ENCODE measurements at places on chromosomes 1 and 21.
A peak's percentile ranks its signal among the peaks of the same experiment; 100 is the strongest.

- peak; percentile 24 for DNase-seq
Observed at GRCh38 chr1:235601104-235601503, 48.5 kb downstream of the GNG4 start.

GRCh38 chr1:53737648-53738204, 1.2 kb downstream of the GLIS1 start:
- no peak for DNase-seq

- DNase-seq: no peak
Observed at GRCh38 chr1:109975718-109976117, 8.8 kb upstream of the AHCYL1 start.

DNA sequence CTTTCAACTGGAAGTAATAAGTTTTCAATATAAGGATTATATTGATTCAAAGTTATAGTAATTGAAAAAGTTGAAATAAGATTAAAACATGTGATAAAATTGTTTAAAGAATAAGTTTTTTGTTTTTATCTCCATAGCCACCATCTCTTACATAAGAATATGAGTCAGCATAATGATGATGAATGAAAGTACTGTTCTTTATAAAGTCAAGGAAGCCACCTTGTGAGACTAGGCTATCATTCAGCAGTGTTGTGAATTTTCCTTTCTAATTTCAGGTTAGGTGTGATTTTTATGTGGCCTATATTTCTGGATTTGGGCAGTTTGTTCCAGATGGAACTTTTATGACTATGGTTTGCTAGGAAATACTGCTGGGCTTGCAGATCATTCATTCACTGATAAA, 22.4 kb upstream of the ASB17 start:
- DNase-seq: no peak

DNA sequence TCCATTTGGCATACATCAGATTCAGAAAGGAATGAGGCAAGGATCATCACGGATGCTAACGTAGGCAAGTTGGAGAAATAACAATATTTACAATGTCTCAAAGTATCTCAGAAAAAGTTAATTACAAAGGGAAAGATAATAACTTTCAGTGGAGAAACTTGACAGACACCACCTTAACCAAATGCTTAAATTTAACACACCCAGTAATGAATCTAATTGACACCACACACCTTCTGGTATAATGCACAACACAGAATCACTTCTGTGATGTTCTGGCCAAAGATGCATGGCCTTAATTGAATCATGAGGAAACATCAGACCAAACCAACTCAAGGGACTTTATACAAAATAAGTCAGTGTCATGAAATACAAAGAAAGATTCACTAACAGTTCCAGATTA, 23.1 kb downstream of the USP48 start:
- DNase-seq: no peak

GRCh38 chr1:27536767-27537166, 46.8 kb upstream of the WASF2 start:
- no peak for DNase-seq

- no peak for DNase-seq
Observed at GRCh38 chr1:39646232-39647081, 7.0 kb upstream of the HEYL start.

- DNase-seq: no peak
Observed at GRCh38 chr1:213041443-213041842, 9.6 kb upstream of the RPS6KC1 start.

DNA sequence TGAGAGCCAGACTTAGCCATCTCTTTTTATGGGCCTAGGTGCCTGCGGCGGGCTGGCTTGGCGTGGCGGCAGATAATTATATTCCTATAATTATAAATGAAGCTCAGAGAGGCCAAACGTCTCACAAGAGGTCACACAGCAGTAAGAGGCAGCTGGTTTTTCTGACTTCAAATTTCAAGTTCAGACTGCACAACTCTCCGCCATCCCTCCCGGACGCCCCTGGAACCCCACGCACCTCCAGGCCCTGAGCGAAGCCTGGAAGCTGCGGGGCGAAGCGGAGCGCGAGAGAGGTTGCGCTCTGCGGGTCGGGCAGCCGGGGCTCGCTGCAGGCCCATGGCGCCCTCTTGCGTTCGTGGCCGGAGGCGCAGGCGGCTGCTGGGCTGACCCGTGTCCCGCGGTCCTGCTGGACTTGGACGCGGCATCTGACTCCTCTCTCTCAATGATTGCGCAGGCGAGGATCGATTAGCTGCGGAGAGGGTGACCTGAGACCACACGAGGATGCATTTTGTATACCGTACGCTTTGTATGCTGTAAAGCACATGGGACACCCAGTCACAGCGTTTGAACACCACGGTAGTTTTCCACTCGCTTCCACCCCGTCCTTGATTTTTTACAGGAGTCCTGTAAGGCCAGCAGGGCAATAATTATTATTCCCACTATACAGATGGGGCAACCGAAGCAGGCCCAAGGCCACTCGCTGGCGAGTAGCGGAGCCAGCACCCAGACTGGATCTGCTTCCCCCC, 272.7 kb downstream of the FOXD2 start:
- peak; percentile 35 for DNase-seq

DNA sequence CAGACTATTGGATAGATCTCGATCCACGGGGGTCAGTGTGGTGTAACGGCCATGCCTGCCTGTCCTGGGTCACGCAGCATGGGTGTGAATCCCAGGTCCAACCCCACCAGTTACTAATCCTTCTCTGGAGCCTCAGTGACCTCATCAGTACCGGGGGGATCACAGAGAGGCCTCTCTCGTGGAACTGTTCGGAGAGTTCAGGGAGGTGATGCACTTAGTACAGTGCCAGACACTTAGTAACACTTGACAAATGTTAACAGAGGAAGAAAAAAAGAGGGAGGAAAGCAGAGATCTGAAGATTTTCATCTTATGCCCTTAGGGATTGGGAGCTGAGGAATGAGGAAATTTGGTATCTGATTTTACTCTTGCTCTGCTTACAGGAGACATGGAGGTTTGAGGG, 2.9 kb downstream of the ABCA4 start:
- DNase-seq: no peak

- DNase-seq: no peak
Observed at GRCh38 chr21:16192902-16193301, 463.1 kb downstream of the USP25 start.

GRCh38 chr1:110533230-110533629, 14.3 kb upstream of the KCNA10 start:
- DNase-seq: no peak

- DNase-seq: no peak
Observed at GRCh38 chr1:61119085-61119484, 36.7 kb downstream of the NFIA start.

GRCh38 chr21:30164796-30165195, 1.8 kb downstream of the CLDN17 start:
- DNase-seq: no peak

- no peak for DNase-seq
Observed at GRCh38 chr1:200706111-200706814, 32.4 kb upstream of the CAMSAP2 start.

DNA sequence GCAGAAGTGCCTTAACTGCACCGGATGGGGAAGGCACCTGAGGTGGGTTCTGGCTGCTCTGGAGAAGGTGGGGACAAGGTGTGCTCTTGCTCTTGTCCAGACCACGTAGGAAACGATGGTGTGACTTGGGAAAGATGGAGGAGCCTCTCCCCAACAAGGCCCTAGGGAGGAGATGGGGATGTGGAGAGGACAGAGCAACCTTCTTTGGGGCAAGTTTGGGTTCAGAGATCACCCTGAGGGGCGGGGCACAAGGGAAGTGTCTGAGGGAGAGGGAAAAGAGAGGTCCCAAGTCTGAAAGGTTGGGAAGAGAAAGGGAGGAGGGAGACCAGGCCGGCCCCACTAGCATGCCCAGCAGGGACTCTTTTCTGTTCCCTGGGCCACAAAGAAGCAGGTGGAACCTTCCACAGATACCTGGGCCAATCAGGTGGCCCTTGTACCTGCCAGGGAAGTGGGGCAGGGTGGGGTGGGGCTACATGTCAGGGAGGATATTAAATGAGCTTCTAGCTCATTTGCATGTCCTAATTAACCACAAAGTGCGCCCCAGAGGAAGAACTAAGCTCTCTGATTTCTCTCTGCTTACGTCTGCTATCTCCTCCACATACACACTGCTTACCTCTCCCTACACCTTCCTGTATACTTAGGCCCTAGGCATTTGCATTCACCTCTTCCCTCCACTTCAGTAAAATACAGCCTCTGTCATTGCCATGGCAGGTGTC, 15.9 kb downstream of the INKA2 start:
- peak; percentile 29 for DNase-seq

- no peak for DNase-seq
Observed at GRCh38 chr1:53134961-53135734, 7.3 kb downstream of the SLC1A7 start.

DNA sequence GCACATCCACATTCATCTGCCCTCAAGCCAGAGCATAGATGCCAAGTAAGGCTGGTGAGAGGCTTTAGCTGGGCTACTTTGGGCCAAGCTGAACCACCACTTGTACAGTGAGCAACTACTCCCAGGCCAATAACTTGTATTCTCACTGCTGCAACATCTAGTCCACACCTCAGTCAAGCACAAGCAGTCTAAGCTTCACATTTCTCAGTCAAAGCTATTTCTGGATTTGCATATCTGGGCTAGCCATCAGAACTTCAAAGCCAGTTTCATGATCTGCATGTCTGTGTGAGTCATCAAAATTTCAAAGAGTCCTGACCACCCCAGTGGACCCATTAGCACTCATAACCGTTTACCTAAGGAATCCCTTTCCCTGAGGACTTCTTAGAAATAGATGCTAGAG, 77.7 kb upstream of the DIRAS3 start:
- no peak for DNase-seq

DNA sequence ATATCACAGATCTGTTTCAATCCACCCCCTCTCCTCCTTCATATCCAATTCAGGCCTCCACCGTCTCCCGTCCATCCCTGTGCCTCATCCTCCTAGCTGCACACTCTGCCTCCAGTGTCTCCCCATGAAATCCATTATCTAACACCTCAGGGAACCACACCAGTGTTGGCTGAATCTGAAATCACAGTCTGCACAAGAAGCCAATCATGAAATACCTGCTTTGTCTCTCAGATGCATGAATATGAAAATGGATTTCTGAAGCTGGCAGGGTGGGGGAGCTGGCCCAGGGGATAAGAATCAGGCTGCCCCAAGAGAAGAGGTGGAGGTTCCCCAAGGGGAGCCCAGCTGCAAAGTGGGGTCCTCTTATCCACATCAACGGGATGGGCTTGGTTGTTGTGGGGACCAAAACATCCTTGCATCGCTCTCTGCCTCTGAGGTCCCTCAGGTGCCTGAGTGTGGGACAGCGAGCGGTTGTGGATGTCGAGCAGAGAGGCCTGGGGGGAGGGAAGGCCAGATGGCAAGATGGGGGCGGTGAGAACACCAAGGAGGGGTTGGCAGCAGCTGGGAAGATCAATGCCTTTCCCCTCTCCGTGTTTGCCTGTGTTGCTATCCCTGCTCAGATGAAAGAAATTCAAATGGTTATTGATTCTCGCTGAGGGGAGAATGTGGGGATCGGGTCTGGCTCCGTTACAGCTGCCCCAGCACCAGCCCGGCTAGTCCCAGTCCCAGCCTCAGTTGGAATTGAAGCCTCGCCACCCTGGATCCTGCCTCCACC, 237.3 kb upstream of the POU3F1 start:
- no peak for DNase-seq

GRCh38 chr21:44593598-44594405, 1.5 kb upstream of the KRTAP10-6 start:
- no peak for DNase-seq

GRCh38 chr1:245310571-245311531, 156.1 kb downstream of the KIF26B start:
- peak; percentile 2 for DNase-seq
